ENCODE measurements at places on chromosomes 5 and 9.

DNA sequence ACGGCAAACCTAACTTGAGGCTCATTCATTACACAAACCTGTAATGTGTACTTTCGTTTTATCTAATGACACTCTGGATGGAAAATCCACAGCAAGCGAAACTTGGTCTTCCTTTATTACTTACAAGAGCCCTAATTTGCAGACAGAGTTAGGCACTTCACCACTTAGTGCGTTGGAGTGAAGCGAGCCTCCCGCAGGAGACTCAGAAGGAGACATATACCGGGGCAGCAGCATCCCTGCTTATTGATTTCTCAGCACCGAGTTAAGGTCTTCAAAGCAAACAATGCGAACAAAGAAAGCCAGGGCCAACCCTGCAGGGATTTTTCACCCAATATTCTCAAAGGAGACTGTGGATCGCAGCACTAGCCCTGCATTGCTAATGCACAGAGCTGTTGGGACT, 28.6 kb downstream of the LSM11 start:
- no peak for DNase-seq

DNA sequence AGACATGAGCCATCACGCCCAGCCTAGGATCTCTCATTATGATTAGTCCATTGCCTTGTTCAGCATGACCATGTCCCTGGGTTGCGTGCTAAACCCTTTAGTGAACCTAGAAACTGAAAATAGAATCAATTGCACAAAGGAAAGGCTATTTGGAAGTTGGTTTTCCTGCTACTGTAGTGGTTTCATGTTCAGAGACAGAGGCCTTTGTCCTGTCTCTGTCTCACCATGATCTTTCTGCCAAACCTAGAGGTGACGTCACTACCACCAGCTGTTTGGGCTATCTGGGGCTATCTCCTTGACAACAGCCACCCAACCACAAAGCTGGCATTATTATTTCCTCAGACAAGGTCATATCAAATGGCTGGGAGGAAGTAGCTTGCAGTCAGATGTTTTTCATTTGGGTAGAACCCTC, 4.0 kb upstream of the CDK5RAP2 start:
- peak; percentile 24 for DNase-seq

- peak; percentile 68 for DNase-seq
Measured at GRCh38 chr9:22211588-22212360, 202.7 kb upstream of the CDKN2B start.

GRCh38 chr5:9544502-9545135, 1.3 kb downstream of the SEMA5A start:
- no peak for DNase-seq

DNA sequence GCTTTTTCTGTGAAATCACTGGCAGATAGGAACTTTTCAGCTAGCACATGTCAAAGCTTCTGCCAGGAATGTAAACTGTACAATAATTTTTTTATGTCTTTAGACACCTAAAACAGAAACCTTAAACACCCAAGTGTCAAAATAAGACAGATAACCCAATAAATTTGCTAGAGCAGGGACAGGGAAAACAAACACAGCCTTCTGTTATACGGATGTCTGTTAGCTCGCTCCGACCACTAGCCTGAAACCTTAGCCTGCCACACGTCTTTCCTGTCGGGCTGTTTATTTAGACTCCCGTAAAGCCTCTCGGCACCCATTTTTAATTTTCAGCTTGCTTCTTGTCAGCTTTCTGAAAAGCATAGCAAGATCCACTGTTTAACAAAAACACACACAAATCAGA, 355.4 kb upstream of the SLC24A2 start:
- no peak for DNase-seq

- no peak for DNase-seq
Measured at GRCh38 chr5:135718651-135719050, 115.8 kb upstream of the SLC25A48 start.

GRCh38 chr9:79264511-79265355, 307.0 kb upstream of the TLE4 start:
- no peak for DNase-seq

GRCh38 chr5:170470275-170470674, 33.5 kb upstream of the KCNIP1 start:
- DNase-seq: no peak

DNA sequence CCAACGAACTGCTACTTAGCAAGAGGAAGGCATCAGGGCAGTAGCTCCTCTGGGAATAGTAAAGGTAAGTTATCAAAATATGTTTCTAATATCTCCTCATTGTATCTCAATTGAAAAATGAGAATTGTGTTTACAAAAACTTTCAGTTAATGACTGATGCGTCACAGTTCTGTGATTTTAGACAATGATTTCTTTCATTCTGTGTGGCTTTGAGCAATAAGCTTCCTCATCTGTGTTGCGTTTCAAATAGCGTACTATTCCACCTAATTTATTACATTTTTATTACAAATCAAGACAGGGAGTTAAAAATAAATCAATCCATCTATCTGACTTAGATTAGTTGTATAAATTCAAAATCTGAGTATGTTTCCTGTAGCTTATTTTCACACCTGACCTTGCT, 145.0 kb downstream of the CAAP1 start:
- no peak for DNase-seq

DNA sequence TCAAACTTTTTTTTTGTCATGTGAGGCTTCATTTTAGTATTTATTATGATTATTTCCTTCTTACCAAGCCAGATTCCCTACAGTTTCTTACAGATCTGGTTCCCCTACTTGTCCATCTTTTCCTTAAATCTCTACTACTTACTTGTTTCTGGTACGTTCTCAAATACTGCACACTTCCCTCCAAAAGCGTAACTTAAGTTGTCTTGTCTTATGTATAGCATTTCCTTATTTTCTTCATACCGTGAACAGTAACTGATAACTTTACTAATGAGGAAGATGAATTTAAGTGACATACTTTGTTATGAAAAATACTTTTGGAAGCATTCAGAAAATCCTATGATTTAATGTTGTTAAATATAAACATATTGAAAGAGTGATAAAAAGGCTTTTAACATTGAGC, 67.3 kb downstream of the PARP8 start:
- DNase-seq: no peak

Data from epithelial cell of prostate (primary cell).